ENCODE measurements at places on chromosomes 5 and 9.

GRCh38 chr5:82376307-82376706, 98.2 kb upstream of the RPS23 start:
- DNase-seq: no peak

- DNase-seq: no peak
Measured at GRCh38 chr5:9743507-9743906, 113.4 kb upstream of the TAS2R1 start.

- DNase-seq: no peak
Measured at GRCh38 chr9:114181607-114182409, 26.5 kb downstream of the COL27A1 start.

DNA sequence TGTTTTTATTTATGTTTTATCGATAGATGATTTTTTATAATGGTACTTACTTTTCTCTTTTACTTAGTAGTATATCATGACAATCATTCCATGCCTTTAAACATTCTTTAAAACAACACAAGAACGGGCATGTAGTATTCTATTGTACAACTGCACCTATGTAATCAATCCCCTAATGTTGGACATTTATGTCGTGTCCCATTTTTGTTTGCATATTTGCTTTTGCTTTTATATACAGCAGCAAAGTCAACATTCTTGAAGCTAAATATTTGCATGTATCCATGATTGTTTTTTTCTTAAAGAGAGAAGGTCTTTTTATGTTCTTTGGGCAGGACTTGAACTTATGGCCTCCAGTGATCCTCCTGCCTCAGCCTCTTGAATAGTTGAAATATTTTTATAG, 527.0 kb upstream of the CLINT1 start:
- no peak for DNase-seq

GRCh38 chr5:112772124-112772523, 34.4 kb downstream of the APC start:
- no peak for DNase-seq

DNA sequence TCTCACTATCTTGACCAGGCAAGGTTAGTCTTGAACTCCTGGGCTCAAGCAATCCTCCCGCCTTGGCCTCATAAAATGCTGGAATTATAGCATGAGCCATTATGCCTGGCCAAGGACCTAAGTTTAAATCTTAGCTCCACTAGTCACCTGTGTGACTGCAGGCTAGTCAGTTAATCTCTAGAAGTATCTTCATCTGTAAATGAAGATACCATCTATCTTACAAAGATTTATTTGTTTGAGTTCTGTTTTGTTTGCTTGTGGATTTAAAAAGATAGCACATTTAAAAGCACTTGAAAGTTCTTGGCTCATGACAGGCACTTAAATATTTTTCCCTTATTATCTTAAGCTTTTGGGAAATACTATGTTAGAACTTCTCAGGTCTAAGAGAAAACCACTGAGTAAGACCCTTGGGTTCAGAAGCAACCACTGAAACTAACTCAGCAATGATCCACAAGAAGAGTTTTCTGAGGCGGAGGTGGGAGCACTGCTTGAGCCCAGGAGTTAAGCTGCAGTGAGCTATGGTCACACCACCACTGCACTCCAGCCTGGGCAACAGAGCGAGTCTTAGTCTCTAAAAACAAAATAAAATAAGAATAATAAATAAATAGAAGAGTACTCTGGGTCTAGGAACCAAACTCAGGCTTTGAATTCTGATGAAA, 19.1 kb downstream of the TMEM245 start:
- DNase-seq: no peak

DNA sequence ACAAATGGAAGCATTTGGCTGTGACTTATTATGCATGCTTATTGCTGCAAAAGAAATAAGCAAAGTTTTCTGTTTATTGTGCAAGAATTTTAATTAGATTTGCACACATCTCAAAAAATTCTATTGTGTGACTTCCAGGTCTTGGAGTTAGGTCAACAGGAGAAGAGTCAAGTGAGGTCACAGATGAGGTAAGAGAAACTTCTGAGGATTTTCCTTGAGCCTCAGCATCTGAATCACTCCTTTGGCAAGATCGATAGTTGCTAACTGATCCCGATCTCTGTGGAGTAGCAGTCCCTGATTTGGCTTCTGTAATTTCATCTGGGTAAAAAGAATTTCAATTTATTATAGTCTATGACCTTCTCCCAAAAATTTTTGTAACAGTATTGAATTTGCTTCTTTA, 6.9 kb upstream of the TTC33 start:
- no peak for DNase-seq

GRCh38 chr5:103041071-103041676, 78.8 kb downstream of the GIN1 start:
- DNase-seq: no peak

DNA sequence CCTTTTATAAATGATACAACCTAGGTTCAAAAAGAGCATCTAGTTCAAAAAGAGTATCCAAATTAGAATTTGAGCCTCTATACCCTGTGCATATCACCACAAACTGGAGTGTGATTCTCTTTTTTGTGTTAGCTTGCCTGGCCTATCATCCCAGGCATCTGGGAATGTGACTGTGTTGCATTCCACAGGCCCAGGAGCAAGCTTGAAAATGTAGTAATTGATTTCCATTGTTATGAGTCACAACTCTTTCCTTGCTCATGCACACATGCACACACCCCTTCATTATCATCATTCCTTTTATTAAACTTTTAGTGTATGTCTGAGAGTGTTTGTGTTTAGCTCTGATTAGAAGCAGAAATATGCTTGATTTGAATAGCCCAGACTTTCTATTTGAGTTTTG, 75.2 kb downstream of the FCHO2 start:
- DNase-seq: no peak

GRCh38 chr5:58356662-58357061, 103.2 kb downstream of the PLK2 start:
- DNase-seq: no peak

- no peak for DNase-seq
Measured at GRCh38 chr5:148768806-148769415, 57.5 kb upstream of the ADRB2 start.

DNA sequence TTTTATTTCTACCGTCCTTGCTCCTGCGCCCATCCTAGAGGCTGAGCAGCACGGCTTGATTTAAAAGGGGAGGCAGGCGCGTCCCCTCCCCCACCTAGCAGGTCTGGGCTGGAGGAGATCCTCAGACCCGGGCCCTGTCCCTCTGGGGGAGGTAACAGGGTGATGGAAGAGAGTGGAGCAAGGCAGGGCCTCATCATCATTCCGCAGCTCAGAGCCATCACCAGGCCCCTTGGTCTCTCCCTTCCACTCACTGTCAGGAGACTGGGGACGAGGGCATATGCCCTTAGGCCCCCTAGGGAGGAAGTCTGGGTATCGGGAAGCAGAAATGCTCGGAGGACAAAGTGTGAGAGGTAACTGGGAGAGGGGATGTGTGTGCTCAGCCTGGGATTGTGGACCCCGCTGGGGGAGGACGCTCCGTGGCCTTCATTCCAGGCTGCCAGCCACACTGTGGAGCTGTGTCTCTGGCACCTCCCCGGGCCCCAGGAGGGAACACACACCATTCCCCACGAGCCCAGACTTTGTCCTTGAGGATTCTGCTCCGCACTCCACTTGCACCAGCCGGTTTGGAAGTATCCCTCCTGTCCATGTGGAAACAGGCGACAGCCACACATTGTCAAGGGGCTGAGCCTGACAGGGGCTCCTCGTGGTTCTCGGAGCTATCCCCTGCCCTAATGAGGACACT, 761 bp downstream of the REEP2 start:
- DNase-seq: no peak

DNA sequence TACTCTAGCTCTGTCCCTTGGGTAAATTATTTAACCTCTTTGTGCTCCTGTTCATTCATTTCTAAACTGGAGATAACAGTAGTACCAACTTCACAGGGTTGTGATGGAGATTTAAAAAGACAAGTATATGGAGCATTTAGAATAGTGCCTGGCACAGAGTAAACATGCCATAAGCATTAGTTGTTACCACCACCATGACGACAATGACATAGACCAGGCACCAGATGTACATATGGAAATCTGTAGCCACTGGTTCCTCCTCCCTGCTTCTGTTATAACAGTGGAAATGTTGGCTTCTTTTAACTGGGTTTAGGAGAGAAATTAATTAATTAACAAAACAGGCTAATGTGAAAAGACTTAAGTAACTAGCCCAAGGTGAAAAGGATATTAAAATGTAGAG, 217.5 kb downstream of the DENND1A start:
- no peak for DNase-seq

DNA sequence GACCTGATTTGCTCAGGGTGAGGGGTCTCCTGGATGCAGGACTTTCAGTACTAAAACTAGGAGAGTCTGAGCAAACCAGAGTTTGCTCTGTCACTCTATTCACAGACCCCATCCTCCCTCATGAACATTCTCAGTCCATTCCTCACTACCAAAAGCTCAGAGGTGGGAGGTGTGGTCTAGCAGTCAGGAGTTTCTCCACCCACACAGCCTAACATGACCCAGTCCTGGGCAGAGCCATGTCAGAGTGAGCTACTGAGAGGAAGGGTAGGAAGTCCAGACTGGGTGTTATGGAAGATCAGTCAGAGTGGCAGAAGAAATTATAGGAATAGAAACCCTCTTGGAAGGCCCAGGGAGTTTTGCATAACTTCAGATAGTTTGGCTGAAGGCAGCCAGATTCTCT, 113.3 kb upstream of the GRAMD2B start:
- DNase-seq: no peak

- no peak for DNase-seq
Measured at GRCh38 chr5:35143841-35144240, 86.4 kb downstream of the PRLR start.

DNA sequence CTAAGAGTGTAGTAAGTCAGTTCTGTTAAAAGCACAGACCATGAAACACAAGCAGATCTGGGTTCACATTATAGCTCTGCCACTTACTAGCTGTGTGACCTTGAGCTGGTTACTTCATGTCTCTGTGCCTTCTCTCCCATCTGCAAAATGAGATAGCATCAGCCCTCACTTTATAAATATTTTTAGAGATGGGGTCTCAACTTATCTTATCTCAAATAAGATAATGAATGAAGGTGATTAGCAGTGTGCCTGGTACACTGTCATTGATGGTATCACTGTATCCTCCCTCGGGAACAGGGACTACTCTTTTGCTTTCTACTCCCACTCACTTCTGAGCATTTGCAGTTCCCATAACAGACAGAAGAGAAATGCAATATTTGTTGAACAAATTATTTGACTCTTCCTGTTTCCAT, 52.4 kb downstream of the GALNT10 start:
- no peak for DNase-seq

DNA sequence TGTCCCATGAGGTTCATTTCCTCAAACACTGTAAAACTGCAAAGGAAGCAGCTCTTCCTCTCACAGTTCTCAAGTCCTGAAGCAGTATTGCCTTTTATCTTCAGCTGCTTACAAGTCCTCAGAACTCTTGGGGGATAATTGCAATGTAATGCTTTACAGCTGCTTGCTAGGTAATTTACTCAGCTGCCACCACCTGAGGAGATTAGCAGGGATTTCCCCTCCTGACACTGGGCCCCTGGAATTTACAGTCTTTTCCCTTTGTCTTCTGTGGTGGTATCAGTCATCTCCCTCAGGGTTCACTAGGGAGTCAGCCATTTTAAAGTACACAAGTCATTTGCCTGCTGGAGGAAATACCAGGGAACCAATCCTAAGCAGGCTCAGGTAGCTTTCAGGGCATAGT, 754.3 kb upstream of the GRAMD2B start:
- no peak for DNase-seq

- no peak for DNase-seq
Measured at GRCh38 chr9:75664597-75664996, 225.9 kb upstream of the PCSK5 start.

GRCh38 chr9:135924628-135925338, 17.4 kb upstream of the CAMSAP1 start:
- DNase-seq: no peak

- DNase-seq: no peak
Measured at GRCh38 chr9:121721058-121721350, 69.6 kb downstream of the DAB2IP start.

- DNase-seq: no peak
Measured at GRCh38 chr5:5886812-5887486, 464.5 kb downstream of the ICE1 start.

DNA sequence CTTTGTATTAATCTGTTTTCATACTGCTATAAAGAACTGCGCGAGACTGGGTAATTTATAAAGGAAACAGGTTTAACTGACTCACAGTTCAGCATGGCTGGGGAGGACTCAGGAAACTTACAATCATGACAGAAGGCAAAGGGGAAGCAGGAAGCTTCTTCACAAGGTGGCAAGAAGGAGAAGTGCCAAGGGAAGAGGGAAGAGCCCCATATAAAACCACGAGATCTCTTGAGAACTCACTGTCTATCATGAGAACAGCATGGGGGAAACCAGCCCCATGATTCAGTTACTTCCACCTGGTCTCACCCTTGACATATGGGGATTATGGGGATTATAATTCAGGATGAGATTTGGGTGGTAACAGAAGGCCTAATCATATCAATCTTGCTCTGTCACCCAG, 60.9 kb upstream of the CHD1 start:
- no peak for DNase-seq

- no peak for DNase-seq
Measured at GRCh38 chr9:134682026-134682425, 40.4 kb downstream of the COL5A1 start.

GRCh38 chr5:4225741-4226140, 630.1 kb downstream of the IRX1 start:
- no peak for DNase-seq

DNA sequence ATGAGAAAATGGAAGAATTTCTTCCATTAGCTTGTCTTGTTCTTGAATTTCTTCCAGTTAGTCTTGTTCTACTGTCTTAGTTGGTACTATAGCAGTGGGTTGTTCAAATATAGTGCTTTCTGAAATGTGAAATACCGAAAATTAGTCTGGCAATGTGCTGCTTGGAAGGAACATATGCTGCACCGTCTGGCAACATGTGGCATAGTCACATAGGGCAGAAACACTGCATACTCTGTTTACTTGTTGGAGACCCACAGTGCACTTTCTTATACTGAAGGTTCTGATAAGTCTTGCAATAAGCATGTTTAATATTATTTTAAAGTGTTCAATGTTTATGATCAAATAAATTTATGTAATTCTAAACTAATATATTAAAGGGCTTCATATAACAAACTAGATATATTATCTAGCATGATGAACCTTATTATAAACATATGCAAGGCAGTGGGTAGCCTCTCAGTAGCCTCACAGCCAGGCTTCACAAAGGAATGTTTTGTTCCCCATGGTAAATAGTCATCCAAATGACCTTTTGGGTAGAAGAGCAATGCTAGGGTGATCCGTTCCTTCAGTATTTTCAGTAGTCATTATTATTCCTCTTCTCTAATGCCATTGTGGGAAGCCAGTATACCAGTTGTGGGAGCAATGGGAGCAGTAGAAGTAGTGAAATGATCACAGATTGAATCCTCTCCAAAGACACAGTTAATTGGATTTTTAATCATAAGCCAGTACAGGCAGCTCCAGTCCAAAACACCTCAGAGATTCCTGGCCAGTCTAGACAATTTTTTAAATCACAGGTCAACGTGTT, 1106.7 kb downstream of the DTWD2 start:
- no peak for DNase-seq

Data from GM12864 (cell line).